AG09319 (cell line): ENCODE measurements at places on chromosomes 6 and 20.

DNA sequence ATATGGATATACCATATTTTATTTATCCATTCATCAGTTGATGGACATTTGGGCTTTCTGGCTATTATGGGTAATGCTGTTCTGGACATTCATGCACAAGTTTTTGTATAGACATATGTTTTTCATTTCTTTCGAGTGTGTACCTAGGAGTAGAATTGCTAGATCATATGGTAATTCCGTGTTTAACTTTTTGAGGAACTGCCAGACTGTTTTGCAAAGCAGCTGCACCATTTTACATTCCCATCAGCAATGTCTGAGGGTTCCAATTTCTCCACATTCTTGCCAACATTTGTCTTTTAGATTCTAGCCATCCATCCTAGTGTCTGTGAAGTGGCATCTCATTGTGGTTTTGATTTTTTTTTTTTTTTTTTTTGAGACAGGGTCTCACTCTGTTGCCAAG is 20.8 kb downstream of the SRC start:
- no peak for DNase-seq

- DNase-seq = no peak
Measured at GRCh38 chr20:58514321-58515232, 622 bp downstream of the APCDD1L start.

- DNase-seq = no peak
Measured at GRCh38 chr20:23546435-23547144, 21.7 kb downstream of the CST9L start.

DNA sequence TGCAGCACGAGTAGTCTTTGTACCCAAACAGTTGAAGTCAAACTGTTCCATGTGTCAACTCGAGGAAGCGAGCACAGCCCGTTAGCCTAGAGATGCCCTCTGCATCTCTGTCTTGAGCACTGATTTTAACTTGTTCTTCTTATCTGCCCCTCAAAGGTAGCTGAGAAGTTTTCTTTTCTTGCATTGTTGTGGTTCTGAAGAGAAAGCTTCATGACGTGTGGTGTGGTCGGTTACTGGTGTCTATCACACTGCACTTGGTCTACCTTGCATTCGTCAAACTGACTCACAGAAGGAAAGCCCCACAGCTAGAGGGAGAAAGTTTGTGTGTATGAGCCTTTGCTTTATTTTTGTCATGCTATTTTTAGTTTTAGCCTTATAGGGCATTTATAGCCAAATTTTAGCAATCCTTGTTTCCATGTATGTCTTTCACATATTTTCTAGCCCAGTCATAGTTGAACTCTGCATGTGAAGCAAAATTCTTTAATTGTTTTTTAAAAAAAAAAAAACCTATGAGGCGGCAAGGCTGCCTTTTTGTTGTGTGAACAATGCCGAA is 115.1 kb downstream of the JAG1 start:
- DNase-seq = no peak

GRCh38 chr6:126643352-126643751 is 303.4 kb downstream of the CENPW start:
- no peak for DNase-seq

DNA sequence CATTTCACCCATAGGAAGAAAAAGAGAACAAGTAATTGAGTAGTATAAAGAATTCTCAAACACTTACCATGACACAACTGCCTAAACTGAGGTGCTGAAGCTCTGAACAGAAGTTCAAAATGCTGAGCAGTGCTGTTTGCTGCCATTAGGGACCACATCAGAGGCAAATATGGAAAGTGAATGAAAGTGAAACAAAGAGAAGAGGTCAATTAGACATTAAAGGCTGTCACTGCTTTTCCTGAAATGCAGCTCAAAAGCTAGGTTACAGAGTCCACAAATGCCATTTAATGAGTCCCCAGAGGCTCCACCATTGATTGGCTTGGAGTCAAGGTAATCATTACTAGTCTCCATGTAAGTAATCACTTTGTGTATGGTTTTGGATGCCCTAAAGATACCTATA is 46.1 kb downstream of the POU3F2 start:
- no peak for DNase-seq

DNA sequence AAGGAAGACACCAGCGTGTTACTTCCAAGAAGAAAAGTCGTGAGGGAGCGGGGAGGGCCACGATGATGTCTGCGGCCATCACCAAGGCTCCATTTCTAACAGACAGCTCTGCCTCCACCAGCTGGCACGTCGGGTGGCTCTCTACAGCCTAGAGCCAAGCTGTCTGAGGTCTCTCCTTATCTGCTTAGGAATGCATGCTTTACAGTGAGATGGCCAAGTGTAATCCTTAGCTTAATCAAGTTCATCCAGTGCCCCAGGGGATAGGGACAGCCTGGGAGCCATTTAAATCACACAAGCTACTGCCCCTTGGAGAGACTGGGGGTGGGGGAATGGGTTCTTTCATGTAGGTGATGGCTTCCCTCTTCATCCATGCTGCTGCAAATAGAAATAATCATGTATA is 213.8 kb upstream of the CST7 start:
- no peak for DNase-seq

DNA sequence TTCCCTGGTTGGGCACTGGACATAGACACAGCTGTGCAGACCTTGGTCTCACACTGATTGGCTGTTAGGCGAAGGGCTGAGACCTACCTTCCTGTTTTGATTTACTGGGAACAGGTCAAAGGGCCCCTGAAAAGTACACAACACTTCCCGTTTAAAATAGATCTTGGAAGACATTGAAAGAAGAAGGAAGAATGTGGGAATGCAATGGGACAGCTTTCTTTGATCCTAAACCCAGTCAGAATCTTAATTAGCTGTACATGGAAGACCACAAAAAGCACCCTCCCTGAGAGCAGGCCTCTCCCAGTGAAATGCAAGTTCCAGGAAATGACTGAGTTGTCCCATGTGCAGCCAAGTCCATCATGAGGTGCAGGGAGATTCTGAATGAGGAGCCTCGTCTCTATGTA is 83.6 kb upstream of the EXOC2 start:
- DNase-seq = no peak

GRCh38 chr6:64012351-64013001 is 376.9 kb downstream of the PHF3 start:
- no peak for DNase-seq

DNA sequence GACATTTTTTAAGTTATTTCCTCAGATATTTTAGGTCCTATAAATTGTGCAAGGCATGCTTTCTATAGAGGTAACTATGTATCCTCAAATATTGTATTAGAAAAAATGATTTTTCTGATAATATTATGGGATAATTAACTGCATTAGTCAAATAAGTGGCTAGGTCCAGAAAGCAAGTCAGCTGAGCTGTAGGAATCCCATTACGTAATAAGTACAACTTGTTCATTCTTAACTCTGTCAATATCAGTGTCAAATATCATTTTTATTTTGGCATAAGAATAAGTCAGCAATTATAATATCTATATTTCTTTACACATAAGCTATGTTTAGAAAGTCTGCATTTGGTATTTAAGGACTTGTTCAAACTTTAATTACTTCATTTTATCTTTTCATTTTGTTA is 830.9 kb upstream of the GJE1 start:
- no peak for DNase-seq

DNA sequence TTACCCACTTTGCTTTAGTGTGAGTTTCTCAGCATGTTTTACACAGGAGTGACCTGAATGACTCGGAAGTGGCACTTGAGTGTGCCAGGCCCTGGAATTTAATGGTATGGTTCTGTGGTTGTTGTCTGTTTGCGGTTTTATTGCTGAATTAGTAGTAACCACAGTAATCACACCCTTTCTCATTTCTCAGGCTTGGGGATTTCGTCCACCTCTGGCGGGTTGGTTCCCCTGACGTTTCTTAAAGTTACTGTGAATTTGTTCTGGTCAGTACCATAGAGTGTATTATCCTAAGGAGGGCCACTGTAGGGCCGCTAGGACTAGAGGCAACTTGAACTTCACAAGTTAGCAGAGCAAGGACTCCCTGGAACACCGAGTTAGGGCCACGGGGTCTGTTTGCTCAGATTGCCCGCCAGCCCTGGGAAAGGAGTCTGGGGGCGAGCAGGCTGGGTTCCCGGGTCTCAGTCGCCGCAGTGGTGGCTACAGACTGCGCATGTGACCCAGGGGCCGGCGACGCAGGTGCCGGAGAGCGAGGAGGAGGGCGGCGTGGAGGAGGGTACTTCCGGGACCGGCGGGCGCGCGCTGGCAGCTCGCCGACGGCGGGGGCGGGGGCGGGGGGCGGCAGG is 546 bp upstream of the KLHL32 start:
- no peak for DNase-seq

DNA sequence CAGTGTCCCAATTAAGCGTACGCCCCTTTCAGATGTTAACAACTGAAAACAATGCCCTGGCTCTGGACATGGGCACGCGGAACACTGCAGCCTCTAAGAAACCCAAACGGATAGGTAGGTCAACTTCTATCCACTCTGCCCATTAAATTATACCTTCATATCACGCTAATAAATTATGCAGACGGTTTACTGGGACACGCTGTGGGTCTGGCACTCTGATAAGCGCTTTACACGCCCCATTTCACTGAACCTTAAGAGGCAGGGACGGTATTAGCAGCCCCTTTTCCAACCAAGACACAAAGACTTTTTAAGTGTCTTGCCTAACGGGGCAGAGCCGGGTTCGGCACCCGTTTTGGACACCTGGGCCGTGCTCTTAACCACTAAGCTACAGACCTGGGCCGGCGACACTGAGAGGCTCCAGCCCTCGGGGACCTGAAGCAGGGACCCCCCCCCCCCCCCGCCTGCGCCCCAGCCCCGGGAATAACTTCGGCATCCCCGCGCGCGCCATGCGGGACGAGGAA is 744 bp downstream of the STAU1 start:
- no peak for DNase-seq

DNA sequence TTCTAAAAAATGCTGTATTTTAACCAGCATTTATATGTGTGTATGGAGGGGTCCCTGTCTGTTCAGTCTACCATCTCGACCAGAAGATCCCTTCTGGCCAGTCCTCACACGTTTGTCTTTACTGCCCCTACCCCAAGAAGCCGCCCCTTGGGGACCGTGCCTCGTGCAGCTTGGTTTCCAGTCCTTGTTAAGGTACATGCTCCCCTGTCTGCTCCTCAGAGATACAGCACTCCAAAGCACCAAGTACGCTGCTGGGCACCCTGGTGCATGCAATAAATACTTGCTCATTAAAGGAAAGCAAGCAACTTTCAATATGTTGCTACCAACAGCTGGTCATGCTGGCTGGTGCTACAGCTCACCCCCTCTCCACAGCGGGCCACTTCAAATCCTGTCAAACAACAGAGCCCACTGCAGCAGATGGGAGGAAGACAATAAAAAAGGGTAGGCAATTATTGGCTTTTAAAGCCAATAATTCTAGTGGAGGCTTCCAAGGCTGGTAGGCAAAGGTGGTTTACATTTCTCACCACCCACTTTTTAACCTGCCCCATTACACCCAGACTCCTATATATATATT is 61.6 kb downstream of the PSMG4 start:
- DNase-seq = no peak

DNA sequence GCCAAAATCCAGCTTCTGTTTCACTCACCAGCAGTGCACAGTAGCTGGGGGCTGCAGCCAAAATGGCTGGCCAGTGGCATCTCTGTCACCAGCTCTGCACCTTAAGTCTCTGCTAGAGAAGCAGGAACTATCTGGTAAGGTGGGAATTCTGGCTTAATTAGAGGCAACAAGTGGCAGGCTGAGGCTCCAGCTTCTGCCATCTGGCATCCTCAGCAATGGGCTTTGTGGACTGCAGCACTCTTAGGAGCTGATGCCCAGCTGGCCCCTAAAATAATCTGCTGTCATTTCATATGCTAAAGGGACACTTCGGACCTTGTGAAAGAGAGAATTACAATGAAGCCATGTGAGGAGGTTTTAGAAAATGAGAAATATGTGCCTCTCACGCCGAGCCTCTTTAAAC is 4.6 kb upstream of the CLDN20 start:
- no peak for DNase-seq

- DNase-seq = no peak
Measured at GRCh38 chr6:21537637-21538036, 55.9 kb upstream of the SOX4 start.

DNA sequence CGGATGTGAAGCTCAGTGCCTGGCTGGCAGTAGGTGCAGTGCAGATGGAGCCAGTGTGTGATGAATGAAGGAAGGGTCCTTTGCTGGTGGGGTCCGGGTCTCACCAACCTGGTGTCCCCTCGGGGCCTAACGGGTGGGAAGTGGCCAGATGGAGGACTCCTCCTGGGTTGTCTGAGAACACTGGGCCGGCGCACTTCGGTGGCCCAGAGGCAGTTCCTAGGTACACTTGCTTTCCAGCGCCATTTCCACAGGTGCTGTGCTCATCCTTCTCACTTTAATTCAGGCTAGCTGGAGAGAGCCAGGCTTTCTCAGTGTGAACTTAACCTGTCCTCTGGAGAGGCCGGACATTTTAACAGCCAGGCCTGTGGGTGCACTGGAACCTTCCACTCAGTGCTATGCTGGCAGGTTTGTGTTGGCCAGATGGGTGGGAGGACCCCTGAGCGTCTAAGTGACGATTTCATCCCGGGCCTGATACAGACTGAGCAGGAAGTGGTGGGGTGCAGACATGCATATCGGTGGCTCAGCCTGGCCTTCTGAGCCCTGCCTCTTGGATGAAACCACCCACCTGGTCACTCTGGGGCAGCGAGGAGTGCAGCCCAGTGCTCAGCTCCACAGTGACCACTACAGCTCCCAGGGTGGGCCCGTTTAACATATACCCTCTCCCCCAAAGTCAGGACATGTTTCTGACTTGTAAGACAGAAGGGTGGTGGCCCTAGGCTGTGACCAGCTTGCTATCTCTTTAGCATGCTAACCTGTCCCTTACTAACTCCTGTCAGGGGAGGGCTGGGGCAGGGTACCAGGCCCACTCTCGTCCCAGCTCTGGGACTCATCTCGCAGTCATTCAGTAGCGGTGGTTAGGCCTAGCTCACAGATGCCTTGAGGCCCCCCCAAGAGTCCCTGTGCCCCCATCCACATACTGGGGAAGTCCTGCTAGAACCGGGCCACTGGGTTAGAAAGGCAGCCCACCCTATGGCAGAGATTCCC is 8.2 kb upstream of the PYGB start:
- DNase-seq = no peak

- DNase-seq = no peak
Measured at GRCh38 chr20:35826397-35826998, 54.7 kb downstream of the PHF20 start.

DNA sequence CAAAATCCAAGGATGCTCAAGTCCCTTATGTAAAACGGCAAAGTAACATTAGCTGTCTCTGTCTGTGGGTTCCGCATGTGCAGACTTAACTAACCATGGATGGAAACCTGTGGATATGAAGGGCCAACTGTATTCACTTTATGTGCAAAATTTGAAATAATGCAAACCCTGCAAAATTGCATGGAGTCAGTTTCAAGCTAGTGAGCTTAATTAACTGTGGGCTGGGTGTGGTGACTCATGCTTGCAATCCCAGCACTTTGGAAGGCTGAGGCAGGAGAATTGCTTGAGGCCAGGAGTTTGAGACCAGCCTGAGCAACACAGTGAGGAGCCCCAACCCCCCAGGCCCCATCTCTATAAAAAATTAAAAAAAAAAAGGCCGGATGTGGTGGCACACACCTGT is 81.4 kb downstream of the ANKS1A start:
- DNase-seq = no peak

- DNase-seq = no peak
Measured at GRCh38 chr6:136717716-136717990, 74.6 kb downstream of the MAP3K5 start.
